ENCODE measurements at places on chromosomes 6 and 20. TPM values are rescaled to one million over a fixed set of nuclear protein-coding genes. Genes with fewer than 3 reads are reported as not detected.

- no peak for DNase-seq
Observed at GRCh38 chr20:41798930-41799502, 180.8 kb upstream of the CHD6 start.

- peak; percentile 24 for DNase-seq
Observed at GRCh38 chr20:6075428-6076219, 21.8 kb upstream of the LRRN4 start.

GRCh38 chr20:19492116-19492515 lies 265.9 kb upstream of the RIN2 start:
- no peak for DNase-seq

DNA sequence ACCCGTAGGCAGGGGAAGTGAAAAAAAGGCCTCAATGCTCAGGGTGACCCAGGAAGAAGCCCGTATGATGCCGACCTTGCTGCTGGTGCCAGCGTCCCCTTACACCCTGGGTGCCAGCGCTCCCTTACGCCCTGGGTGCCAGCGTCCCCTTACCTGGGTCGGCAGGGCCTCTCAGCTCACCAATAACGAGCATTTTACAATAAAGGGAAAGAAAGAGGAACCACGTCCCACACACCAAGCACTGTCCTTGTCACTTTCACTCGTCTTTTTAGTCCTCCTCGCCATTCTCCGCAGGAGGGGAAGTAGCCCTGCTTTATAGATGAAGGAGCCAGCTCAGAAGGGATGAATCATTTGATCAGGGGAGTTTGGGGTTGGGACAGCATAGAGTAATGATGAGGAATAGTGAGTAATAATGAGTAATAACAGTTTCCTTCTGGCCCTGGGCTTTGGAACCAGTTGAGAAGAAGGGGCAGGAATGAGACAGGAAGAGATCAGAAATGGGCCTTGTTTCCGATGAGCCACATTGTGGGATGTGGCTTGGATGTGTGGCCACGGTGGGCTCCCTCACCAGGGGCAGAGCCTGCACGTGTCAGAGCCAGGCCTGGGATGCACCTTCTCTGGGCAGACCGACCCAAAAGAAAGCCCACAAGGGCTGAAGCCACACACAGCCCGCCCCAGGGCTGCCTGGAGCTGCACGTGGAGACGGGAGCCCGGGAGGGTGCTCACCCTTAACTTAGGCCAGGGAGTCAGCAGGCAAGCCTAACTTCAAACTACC lies 75.7 kb downstream of the SYNJ2 start:
- DNase-seq = no peak

GRCh38 chr6:135328136-135328535 lies 147.0 kb downstream of the MYB start:
- DNase-seq = no peak

DNA sequence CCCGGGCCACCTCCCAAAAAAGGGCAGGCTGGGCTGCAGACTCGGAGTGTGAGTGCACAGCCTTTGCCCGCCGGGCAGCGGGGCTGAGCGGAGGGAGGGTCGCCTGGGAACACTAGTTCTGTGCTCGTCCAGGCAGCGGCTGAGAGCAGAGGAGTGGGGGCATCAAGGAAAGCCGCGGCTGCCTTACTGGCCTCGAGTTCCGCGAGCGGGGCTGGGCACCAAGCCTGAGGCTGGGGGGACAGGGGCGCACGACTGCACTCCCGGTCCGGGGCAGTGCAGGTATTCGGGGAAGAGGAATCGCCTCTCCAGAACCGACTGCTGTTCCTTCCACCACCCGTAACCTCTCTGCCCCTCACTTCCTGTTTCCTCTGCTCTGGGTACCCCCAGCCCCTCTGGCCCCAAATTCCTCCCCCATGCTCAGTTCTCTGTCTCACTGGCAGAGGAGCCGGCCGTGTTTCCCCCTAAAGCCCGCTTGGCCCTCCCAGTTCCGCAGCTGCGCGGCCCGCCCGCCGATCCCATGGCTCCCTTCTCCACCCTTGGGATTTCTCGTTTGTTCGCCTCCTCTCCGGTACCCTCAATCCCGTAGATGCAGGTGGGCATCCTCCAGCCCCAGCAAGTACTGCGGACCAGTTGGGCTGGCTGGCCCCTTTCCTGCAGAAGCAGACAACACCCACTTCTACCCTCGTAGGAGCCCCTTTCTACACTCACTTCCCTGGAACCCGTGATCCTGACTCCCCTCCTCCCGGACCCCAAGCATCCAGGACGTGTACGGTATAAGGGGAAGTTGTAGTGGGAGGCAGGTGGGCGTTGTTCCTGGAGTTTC lies 5.1 kb downstream of the RING1 start:
- no peak for DNase-seq

- DNase-seq = no peak
Observed at GRCh38 chr6:10389739-10390494, 25.0 kb downstream of the TFAP2A start.

GRCh38 chr6:125377621-125378020 lies 75.9 kb upstream of the HDDC2 start:
- DNase-seq = no peak

- DNase-seq = no peak
Observed at GRCh38 chr6:44428682-44429081, 41.2 kb downstream of the CDC5L start.

- DNase-seq = no peak
Observed at GRCh38 chr20:44093249-44093582, 93.8 kb downstream of the JPH2 start.

- DNase-seq = no peak
Observed at GRCh38 chr6:112560651-112561050, 213.5 kb downstream of the RFPL4B start.

DNA sequence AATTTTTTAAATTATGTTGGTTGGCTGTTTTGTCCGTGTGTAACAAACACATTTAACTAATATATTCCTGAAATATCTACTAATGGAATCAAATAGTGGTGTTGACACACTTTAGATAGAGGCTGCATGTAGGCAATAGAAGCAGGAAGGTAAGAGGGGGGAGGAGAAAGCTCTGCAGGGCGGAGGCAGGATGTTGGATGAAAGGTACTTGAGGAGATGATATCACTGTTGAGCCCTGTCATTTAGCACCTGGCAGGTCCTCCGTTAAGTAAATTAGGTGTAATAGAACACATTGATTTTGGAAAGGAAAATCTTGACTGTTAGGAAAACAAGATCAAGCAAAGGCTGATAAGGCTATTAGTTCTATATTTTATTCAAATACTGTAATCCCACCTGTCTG lies 618.7 kb downstream of the PKHD1 start:
- DNase-seq = no peak

DNA sequence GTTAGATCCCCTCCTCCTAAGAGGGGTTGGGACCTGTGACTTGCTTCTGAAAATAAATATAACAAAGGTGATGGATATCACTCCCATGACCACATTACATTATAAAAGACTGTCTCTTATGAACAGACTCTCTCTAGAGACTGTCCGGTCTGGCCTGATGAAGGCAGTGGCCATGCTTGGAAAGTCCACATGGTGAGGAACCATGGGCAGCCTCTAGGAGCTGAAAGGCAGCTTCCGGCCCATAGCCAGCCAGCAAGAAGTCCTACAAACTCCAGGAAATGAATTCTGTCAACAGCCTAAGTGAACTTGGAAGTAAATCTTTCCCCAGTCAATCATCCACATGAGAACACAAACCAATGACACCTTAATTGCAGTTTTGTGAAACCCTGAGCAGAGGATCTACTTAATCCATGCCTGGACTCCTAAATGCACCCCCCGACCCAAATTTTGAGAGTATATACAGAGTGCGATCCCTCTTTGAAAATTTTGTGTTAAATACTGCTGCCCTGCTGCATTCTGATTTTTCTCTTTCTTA lies 2.2 kb upstream of the POPDC3 start:
- no peak for DNase-seq

- no peak for DNase-seq
Observed at GRCh38 chr20:62441987-62442539, 14.7 kb upstream of the RBBP8NL start.

DNA sequence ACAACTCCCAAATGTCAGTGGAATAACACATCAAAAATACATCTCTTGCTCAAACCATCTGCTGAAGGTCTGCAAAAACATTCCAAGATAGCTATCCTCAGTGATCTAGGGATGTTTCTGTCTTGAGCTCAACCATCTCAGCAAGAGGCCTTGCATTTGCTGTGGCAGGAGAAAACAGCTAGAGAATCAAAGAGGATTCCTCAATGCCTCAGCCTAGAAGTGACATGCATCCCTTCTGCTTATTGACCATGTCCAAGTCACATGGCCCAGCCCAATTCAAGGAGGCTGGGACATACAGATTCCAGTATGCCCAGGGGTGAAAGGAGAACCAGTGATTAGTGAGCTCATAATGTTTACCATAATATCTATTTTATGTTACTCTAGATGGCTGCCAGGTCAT lies 269.5 kb downstream of the PLCB1 start:
- no peak for DNase-seq

DNA sequence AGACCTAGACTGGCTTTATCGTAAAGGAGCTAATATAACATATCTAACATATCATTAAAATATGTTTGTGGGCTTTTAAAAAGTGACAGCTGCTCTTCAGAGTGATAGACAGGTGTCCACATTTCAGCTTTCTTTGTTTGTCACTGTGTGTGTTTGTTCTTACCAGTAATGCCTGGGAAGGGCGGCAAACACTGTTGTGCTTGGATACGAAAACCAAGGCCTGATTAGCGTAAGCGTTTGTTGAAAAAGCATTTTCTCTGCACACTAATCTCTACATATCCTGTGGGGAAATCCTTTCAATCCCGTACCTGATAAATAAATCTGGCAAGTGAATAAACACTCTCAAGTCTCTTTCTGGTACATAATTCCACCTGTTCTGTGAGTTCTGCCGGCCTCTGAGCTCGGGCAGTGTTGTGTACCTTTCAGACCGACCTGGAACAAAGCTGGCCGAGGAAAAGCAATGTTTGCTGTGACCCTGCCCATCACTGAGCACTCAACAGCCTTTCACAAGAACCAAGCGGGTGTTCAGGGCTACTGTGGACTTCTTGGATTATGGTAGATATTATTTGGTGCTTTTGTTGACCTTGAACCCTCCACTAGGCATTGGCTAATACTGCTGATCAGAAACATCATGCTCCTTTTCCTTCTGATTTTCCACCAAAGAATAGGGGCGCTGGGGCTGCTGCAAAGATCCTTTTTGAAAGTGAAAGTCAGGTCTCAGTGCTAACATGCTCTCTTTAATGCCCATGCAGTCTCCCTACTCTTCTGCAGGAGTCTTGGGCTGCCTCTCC lies 100.4 kb downstream of the CD83 start:
- DNase-seq = no peak

GRCh38 chr6:42199106-42199981 lies 4.6 kb upstream of the GUCA1B start:
- peak; percentile 87 for DNase-seq

GRCh38 chr20:56722042-56722441 lies 92.9 kb downstream of the TFAP2C start:
- DNase-seq = no peak

- no peak for DNase-seq
Observed at GRCh38 chr6:79167931-79168694, 66.4 kb downstream of the HMGN3 start.

DNA sequence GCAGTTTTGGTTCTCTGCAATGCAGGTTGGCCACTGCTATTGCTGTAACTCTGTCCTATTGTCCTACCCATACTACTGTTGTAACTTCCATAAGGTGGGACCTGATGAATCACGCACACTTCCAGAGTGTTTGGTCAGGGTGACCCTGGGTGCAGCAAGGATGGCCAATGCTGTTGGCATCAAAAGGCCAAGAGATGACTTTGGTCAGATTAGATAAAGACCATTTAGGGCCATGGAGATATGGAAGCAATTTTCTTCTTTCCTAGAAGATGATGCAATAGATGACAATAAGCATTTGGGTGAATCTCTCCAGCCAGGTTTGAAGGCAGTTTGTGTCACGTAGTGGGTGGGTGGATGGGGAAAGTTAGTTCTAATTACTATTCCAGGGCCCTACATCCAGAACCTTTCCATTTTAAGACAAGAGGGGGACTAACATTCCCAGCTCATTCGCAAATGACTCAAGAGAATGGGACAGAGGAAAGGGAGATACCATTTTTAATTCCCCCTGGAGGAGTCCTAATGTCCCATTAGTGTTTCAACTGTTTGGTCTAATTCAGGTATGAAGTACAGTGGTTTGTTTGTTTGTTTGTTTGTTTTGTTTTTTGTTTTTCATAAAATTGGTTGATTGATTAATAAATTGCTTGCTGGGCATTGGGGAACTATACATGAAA lies 35.6 kb downstream of the KLHL31 start:
- DNase-seq = no peak

GRCh38 chr20:36571564-36572504 lies 1.6 kb upstream of the TGIF2 start:
- no peak for DNase-seq

DNA sequence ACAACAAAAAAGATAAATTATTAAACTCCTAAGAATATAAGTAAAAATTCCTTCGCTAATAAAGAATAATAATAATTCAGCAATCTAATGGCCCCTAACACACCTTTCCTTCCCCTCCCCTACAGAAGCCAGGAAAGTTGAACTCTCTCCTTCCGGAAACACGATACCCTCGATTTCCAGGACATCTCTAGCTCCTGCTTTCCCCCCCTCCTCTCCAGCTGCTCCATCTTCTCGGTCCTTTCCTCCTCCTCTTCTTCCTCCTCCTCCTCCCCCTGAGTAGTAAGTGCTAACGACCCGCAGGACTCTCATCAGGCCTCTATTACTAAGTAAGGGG lies 603 bp downstream of the TASP1 start:
- no peak for DNase-seq

GRCh38 chr6:113907102-113907815 lies 50.1 kb downstream of the MARCKS start:
- DNase-seq = no peak

GRCh38 chr6:170108456-170108855 lies 182.4 kb downstream of the DLL1 start:
- DNase-seq = peak; percentile 6

- peak; percentile 23 for DNase-seq
Observed at GRCh38 chr20:20780127-20780824, 67.8 kb upstream of the RALGAPA2 start.

DNA sequence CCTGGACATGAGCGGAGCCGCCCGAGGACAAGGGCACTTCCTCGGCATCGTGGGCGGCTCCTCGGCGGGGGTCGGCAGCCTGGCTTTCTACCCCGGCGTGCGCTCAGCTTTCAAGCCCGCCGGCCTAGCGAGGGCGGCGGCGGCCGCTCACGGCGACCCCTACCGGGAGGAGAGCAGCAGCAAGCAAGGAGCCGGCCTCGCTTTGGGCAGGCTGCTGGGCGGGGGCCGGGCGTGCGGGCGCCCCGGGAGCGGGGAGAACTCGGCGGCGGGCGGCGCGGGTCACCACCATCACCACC lies 6.7 kb downstream of the PRDM13 start:
- DNase-seq = peak; percentile 58

GRCh38 chr6:162964488-162965140 lies 236.8 kb downstream of the PACRG start:
- DNase-seq = peak; percentile 49

Gene PSORS1C2
- total RNA-seq = not detected

Gene RWDD1
- 27.8 TPM for total RNA-seq

Gene SUN5
- total RNA-seq = 29.1 TPM

Gene PRRC2A
- total RNA-seq = 288 TPM

Gene ENPP4
- 23.1 TPM for total RNA-seq

Gene CAGE1
- 14.9 TPM for total RNA-seq

Gene HLA-DPA1
- total RNA-seq = 48.9 TPM

Gene GMNN
- 37.4 TPM for total RNA-seq

Gene FAM217A
- total RNA-seq = 13.0 TPM

Gene NKAPL
- total RNA-seq = 19.1 TPM

Gene SPATA25
- total RNA-seq = 14.9 TPM

Measured in testis (tissue), 5 donors.